ENCODE measurements at places on chromosomes 2 and 18.
A peak's percentile ranks its signal among the peaks of the same experiment; 100 is the strongest.

GRCh38 chr2:126425943-126426342, 230.0 kb upstream of the GYPC start:
- DNase-seq = no peak

DNA sequence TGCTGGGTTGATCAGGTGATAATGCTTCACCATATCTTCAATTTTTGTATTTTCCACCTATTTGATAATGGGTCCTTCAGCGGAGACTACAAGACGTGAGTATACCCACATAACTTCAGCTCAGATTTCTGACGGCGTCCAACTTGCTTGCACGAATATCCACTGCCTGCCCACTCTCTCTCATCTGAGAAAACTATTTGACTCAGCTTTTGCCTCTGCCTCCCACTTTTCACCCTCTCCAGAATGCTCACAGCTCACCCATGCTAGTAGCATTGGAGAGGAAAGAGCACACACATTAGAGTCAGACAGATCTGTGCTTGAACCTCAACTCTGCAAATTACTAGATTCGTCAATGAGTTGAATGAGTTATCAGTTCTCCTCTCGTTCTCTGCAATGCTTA, 166.8 kb downstream of the BCL2 start:
- DNase-seq = no peak

GRCh38 chr18:36028859-36029258, 38.5 kb downstream of the RPRD1A start:
- no peak for DNase-seq

DNA sequence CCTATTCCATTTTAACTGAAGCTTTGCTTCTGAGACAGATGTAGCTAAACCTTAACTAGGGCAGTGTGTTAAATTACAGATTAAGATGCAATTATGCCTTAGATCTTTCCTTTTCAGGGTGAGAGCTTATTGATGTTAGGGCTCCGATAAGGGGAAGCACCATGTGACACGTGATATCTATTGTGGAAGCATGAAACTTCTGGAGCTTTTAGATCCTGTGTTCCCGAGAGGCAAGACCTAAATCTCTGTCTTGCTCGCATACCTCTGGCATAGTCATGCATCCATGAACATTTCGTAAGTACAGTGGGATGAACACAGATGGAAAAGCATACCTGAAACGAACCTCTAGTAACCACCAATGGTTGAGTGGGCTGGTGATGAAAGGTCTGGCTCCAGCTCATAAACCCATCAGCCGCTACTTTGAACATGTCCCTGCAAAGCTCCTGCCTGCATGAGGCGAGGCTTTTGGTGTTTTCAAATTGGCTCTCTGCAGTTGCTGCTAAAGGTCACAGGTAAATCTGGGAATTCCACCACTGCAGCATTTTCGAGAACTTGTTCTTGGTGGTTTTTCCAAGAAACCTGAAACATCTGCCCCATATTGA, 3.7 kb upstream of the NRP2 start:
- no peak for DNase-seq

GRCh38 chr2:72920318-72921087, 3.2 kb downstream of the EMX1 start:
- no peak for DNase-seq

DNA sequence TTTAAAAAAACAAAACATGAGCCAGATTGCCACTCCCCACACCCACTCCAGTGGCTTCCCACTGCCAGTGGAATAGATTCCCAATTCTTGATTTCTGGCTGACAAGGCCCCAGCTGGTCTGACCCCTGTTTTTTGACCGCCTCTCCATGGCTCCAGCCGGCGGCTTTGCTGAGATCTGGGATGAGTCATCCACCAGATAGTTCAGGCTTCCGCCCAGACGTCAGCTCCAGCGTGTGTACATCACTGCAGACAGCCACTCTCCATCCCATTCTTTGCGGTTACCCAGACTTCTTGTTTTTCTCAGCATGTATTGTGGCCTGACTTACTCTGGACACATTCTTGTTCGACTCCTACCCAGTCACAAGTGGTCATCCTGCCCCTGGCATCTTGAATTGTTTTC, 227.9 kb downstream of the GBX2 start:
- DNase-seq = peak; percentile 8

DNA sequence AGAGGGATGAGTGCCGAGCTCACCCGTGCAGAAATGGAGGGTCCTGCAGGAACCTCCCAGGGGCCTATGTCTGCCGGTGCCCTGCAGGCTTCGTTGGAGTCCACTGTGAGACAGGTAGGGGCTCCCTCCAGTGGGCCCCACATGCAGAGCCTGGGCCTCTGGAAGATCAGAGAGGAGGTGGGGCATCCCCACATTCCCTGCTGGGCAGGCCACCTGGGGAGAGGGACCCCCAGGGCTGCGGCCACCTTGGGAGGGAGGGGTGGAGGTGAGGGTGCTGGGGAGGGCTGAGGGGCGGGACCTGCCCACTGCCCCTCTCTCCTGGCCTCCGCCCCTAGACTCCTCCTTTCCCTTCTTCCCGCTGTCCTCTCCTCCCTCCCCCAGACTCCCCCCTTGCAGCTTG, 38.5 kb downstream of the MTERF4 start:
- DNase-seq = no peak

GRCh38 chr2:39061280-39061679, 59.6 kb downstream of the SOS1 start:
- no peak for DNase-seq

DNA sequence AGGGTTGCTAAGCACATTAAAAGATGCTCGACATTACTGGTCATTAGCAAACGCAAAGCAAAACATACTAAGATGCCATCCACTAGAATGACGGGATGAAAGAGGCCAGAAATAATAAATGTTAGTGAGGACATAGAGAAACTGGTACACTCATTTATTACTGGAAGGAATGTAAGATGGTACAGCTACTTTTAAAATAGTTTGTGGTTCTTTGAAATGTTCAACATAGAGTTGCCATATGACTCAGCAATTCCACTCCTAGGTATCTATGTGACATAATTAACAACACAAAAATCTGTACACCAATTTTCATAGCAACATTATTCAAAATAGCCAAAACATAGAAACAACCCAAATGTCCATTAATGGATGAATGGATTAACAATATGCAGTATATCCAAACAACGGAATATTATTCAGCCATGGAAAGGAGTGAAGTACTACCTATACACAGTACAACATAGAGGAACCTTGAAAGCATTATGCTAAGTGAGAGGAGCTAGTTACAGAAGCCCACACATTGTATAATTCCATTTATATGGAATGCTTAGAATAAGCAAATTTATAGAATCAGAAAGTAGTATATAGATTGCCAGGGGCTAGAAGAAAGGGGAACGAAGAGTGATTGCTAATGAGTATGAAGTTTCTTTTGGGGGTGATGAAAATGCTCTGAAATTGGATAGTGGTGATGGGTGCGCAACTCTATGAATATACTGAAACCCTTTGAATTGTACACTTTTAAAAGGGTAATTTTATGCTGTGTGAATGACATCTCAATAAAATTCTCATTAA, 61.9 kb upstream of the IL1R1 start:
- no peak for DNase-seq

DNA sequence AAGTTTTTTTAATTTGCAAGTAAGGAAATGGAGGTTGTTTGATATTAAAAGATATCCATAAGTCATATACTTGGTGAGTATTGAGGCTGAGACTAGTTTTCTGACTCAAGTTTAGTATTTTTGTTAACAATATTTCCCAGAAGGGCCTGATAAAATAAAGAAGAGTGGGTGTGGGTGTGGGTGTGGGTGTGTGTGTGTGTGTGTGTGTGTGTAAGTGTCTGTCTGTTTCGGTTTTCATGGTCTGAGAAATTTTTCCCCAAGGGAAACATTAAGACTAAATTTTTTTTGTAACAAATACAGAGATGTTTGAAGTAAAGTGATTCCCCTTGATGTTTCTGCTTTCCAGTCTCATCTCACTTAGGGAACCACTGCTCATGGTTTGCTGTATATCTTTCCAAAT, 36.5 kb downstream of the PPM1B start:
- no peak for DNase-seq

DNA sequence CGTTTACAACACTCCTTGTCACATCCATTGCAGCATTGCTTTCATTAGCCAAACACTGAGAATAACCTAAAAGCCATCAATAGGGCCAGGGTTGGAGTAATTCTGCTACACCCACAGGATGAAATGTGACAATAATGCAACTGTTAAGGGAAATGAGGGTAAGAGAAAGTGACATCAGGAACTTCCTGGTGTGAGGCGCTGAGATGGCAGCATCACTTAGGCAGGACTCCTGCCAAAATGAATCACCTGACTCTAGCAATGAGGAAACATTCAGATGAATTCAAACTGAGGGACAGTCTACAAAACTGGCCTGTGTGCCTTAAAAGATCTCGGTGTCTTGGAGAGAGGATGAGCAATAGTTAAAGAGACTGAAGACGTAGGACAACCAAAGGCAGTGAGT, 115.6 kb upstream of the AGAP1 start:
- DNase-seq = no peak

DNA sequence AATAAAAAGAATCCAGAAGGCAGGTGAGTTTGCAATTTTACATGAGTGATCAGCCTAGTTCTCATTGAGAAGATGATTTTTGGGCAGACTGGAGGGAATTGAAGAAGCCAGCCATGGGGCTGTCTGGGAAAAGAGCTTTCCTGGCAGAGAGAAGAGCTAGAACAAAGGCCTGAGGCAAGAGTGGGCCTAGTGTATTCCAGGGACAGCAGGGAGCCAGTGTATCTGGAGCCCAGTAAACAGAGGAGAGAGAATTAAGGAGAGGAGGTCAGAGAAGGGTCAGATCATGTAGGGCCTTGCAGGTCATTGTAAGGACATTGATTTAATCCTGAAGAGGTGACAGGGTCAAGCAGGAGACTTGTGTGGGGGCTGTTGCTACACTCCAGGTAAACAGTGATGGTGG, 195.8 kb downstream of the SATB2 start:
- DNase-seq = no peak

GRCh38 chr2:12717191-12718014, 667 bp downstream of the TRIB2 start:
- DNase-seq = no peak

DNA sequence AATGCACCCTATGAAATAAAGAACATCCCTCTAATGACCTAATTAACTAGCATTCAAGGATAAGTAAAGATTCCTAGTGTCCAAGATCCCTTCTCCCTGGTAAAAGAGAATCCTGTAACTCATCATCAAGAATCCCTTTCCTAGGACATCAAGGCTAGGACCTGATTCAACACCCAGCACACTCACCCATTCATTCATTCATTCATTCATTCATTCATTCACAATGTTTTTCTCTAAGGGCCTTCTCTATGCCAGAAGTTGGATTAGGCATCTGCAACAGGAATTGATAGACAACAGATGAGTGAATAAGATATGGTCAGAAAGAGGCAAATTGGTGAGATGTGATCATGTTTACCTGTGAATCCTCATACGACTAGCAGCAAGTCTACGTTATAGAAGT, 126.8 kb downstream of the OSR1 start:
- DNase-seq = no peak

- peak; percentile 34 for DNase-seq
Observed at GRCh38 chr2:205758051-205758450, 75.8 kb downstream of the NRP2 start.

DNA sequence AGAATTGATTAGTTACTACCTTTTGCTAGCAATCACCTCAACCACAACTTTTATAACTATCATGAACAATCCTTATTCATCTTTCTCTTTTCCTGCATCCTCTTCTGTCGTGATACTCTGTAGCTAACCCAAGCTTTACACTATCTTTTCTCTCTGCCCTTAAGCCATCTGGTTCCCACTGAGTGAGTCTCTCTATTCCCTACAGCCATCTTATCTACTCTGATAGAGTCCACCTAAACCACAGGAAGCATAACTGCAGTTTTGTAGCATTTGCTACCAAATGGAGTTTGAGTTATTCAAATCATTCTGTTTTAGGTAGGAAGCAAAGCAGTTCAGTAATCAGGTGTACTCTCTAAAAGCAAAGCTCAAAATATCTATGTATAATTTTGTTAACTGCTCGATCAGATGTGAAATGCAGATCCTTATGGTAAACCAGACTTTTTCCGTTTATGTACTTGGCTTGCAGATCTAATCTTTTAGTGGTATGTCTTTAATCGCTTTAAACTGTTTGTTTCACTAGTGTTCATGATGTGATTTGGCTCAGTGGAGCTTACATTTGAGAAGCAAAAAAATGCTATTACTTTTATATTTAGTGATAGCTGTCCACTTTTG, 91.0 kb downstream of the CSRNP3 start:
- no peak for DNase-seq

- peak; percentile 75 for DNase-seq
Observed at GRCh38 chr18:58541789-58542425, 87.0 kb downstream of the ALPK2 start.

DNA sequence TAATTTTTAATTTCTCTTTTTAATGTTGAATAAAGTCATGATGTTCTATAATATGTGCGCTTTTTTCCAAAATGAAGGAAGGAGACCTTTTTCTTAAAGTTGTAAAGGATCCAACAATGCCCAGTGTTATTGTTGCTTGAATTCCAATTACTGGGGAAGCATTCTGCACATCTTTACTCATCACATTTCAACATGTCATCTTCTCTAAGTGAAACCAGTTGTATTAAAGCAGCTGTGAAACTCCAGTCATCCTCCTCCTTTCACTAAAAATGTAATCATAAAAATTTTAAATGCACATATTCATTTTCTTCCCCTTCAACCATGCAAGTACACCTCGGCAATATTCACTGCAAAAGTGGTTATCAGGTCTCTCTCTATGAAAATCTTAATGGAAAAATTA, 722.7 kb downstream of the TSN start:
- DNase-seq = no peak

- no peak for DNase-seq
Observed at GRCh38 chr2:45105050-45105582, 95.9 kb upstream of the SIX2 start.

DNA sequence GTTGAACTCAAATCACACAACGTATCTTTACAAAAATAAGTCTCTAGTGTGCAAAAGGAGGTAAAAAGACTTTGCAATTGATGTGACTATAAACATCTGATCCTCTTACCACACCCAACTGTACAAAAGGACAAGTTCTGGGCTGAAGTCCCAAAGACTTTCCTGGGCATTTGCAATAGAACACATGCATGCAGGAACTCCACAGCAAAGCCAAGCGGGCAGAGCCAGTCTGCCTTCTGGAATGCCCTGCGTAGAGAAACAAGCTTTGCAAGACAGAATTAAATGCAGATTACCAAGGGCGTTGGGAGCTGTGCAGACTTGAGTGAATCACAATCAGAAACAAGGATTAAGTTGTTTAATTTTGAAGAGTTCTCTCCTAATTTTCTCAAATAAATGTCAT, 208.4 kb upstream of the ZNF521 start:
- DNase-seq = peak; percentile 11

- no peak for DNase-seq
Observed at GRCh38 chr2:18346344-18346743, 214.1 kb downstream of the RDH14 start.

- no peak for DNase-seq
Observed at GRCh38 chr18:27404855-27405254, 219.7 kb upstream of the CHST9 start.

DNA sequence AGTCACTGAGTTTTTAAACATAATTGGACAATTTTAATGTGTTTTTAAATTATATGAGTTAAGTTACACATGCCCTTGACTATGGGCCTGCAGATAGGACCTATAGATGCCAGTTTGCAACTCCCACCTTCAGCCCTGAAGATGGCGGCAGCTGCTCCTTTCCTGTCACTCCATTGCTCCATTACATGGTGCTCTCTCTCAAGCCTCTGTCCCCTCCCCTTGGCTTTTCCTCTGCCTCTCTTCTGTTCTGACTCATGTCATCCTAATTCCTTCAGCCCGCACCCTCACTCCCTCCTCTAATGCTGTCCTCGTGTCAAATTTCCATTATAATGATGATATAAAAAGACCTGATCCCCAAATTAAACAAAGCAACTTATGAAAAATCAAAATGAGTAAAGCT, 133.7 kb upstream of the HNRNPA3 start:
- DNase-seq = no peak
